ENCODE measurements at places on chromosomes 1 and 21.

GRCh38 chr1:155126556-155127104, 1.0 kb upstream of the EFNA1 start:
- peak; percentile 29 for DNase-seq

- no peak for DNase-seq
Observed at GRCh38 chr1:220344745-220345144, 72.5 kb upstream of the RAB3GAP2 start.

- peak; percentile 18 for DNase-seq
Observed at GRCh38 chr1:16631248-16632043, 18.1 kb upstream of the NBPF1 start.

DNA sequence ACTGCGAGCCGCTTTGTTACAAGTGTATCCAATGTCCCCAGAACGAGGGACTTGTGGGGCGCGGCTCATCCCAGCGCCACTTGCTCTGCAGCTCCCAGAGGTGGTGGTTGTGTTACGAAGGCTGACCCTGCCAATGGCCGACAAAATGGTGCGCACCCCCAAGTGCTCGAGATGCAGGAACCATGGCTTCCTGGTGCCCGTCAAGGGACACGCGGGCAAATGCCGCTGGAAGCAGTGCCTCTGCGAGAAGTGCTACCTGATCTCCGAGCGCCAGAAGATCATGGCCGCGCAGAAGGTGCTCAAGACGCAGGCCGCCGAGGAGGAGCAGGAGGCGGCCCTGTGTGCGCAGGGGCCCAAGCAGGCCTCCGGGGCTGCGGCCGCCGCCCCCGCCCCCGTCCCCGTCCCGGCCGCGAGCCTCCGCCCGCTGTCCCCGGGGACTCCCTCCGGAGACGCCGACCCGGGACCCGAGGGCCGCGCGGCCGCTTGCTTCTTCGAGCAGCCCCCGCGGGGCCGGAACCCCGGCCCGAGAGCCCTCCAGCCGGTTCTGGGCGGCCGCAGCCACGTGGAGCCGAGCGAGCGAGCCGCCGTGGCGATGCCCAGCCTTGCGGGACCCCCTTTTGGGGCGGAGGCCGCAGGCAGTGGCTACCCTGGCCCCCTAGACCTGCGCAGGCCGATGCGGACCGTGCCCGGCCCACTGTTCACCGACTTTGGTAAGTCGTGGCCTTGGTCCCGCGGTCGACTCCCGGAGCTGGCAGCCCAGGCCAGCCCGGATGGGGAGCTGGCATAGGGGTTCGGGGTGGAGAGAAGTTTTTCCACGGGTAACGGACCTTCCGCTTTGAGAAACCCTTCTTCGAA, at the start of gene DMRTB1:
TSS of gene DMRTB1 (plus strand) at position 79 of the 855 bp plus-strand sequence. CDS start at position 134, 55 bp downstream.
- DNase-seq, result no peak

- no peak for DNase-seq
Observed at GRCh38 chr1:75969550-75969949, 37.3 kb upstream of the ASB17 start.

DNA sequence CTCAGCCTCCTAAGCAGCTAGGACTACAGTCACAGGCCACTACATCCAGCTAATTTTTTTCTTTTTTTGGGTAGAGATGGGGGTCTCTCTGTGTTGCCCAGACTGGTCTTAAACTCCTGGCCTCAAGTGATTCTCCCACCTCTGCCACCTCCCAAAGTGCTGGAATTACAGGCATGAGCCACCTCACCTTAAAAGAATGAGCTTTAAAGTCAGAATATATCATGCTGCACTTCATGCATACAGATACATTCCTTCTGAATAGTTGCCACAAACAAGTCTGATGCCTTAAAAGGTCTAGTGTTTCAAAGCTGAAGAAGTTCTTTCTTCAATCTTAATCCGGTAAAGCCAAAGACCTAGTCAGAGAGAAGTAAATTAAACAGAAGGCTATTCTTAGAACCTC, 23.8 kb upstream of the CPLANE2 start:
- no peak for DNase-seq

DNA sequence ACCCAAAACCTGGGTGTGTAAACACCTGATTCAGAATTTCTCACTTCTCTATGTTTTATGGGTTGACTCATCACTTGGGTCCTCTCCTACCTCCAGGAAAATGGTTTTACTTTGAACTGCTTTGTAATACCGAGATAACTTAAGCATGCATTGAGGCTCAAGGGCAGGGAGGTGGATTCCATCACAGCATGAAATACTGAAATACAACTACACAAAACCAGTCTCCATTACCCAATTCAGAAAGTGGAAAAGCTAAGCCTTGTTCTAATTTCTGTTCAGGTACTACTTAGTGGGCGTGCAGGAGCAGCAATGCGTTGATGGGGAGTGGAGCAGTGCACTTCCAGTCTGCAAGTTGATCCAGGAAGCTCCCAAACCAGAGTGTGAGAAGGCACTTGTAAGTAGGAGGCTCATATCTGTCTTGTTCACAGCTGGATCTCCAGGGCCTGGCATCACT, 6.1 kb upstream of the C4BPA start:
- DNase-seq, result no peak

DNA sequence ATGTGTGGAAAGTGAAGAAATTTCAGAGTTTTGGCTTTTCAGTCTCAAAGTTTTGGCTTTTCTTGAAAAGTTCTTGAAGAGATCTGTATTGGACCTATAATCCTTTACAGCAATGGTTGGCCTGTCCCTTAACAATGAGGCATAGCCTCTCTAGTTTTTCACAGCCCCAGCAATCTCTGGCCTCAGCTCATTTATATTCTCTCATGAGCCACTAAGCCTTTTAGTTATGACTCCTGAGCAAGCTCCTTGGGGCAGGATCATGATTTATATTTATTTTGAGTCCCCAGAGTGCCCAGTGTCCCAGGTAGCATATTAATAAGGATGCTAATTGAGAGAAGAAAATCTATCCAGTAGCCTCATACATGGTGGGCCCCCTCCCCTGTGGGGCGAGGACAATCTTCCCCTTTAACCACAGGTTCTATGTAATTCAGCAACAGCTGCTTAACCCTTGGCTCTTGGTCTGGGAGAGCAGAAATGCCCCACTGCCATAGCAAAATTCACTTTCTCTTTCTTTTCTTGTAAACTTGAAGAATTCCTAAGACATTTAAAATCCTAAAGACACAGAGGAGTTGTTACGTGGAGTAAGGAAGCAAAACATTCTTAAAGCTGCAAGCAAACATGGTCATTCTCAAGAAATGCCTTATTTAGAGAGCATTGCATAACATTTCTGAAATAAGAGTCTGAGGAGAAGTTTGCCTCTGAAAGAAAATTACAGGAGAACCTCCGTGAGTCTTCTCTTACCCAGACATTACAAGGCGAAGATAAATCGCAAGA, 6.3 kb downstream of the NGF start:
- no peak for DNase-seq

DNA sequence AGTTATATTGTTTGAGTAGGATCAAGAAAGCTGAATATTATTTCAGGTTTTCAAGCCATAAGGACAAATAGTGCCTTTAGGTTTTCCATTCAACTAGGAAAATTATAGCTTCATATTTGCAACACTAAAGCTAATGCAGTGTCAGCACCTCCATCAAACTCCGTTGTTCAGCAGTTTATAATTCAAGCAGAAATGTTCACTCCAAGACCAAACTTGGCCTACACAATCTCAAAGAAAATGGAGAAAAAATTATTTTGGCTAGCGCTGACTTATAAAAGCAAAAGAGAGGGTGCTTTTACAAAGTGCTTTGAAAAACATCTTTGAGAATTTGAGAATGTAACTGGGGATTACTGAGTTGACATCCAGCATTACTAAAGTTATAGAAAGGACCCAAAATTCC, 1.4 kb downstream of the SPAG17 start:
- DNase-seq, result no peak

DNA sequence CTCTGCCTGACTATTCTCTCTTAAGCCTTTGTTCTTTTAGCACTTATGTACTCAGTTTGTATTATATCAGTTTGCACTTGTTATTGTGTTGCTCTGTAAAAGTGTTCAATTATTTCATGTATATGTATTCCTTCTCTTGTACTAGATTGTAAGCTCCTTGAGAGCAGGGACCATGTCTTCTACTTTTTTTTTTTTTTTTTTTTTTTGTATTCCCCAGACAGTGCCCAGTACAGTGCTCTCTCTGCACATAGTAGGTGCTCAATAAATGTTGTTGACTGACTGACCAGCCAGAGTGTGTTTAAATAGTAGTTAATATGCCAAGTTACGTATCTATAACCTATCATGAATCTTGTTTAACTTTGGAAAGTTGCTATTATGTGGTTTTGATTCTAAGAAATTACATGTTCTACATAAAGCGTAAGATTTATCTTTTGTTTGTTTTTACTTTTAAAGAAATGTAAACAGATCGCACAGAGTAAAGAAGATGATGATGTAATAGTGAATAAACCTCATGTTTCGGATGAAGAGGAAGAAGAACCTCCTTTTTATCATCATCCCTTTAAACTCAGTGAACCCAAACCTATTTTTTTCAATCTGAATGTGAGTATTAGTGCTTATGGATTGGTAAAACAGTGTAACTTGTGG, 16.1 kb downstream of the SON start:
- DNase-seq, result no peak

- DNase-seq, result peak; percentile 31
Observed at GRCh38 chr21:39675993-39676661, 63.4 kb downstream of the B3GALT5 start.

- DNase-seq, result no peak
Observed at GRCh38 chr1:29853716-29854330, 617.5 kb downstream of the PTPRU start.

DNA sequence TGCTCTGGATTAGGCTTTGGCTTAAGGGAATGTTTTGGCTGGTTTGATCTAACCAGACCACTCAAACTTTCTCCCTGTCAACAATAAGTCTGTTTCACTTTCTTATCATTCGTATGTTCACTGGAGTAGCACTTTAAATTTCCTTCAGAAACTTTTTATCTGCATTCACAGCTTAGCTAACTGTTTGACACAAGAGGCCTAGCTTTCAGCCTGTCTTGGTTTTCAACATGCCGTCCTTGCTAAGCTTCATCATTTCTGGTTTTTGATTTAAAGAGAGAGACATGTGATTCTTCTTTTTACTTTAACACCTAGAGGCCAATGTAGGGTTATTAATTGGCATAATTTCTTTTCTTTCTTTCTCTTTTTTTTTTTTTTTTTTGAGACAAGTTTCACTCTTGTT, 14.9 kb upstream of the CYB5R1 start:
- no peak for DNase-seq

- no peak for DNase-seq
Observed at GRCh38 chr1:183027791-183028190, 4.6 kb downstream of the LAMC1 start.

DNA sequence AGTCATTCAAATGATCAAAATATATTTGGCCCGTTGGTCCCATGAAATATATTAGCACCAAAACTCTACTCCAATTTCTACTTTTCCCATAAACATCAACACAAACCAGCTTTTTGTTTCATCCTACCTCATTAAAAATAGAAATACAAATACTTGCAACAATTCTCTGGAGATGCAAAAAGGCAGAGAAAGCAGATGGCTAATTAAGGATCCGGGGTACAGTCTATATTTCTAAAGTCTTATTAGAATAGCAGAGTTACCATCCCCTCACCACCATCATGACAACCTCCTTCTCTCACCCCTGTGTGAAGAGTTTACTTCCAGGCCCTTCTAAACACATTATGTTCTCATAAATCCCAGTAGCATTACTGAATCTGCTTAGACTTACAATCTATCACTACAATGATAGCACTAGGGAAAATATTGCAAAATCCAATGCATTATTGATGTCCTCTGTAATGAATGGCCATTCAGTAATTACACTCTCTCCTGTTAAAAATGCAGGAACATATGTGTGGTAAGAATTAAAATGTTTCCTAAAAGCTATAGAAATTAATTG, 133.8 kb downstream of the HHIPL2 start:
- no peak for DNase-seq

- no peak for DNase-seq
Observed at GRCh38 chr1:2921970-2922686, 99.1 kb upstream of the ACTRT2 start.

GRCh38 chr21:46004168-46004861, 22.7 kb downstream of the COL6A1 start:
- DNase-seq, result peak; percentile 14

DNA sequence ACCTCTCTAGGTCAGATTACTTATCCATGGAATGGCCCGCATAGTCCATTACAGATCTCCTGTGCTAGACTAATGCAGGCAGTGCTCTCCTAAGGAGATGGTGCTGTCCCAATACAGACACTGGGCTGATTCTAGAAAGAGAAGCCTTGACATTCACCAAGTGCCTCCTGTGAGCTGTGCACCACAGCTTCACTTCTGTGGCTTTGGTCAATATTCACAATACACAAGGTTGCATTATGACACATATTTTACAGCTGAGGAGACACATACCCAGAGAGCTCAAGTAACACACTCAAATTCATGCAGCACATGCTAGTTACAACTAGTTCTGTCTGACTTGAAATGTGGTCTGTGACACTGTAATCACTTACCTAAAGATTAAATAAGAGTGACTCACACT, 59.4 kb upstream of the LRRC8B start:
- no peak for DNase-seq

DNA sequence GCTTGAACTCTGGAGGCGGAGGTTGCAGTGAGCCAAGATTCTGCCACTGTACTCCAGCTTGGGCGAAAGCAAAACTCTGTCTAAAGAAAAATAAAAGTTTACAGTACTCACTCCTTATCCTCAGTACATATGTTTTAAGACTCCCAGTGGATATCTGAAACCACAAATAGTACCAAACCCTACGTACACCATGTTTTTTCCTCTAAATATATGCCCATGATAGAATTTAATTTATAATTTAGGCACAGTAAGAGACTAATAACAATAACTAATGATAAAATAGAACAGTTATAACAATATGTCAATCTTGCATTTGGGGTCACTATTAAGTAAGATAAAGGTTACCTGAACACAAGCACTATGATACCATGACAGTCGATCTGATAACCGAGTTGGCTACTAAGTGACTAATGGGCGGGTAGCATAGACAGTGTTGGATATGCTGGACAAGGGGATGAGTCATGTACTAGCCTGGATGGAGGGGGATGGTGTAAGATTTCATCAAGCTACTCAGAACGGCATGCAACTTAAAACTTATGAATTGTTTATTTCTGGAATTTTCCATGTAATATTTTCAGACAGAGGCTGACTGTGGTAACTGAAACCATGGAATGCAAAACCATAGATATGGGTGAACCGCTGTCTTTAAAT, 43.7 kb downstream of the ST7L start:
- no peak for DNase-seq

DNA sequence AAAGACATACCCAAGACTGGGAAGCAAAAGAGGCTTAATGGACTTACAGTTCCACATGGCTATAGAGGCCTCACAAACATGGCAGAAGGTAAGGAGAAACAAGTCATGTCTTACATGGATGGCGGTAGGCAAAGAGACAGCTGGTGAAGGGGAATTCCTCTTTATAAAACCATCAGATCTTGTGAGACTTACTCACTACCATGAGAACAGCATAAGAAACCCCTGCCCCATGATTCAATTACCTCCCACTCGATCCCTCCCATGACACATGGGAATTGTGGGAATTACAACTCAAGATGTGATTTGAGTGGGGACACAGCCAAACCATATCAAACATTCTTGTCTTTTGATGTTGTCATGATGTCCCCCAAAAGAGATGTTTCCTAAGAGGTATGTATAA, 103.3 kb downstream of the DUSP10 start:
- DNase-seq, result no peak

GRCh38 chr21:43353282-43354025, 73.5 kb downstream of the SIK1 start:
- no peak for DNase-seq
